ENCODE measurements at places on chromosomes 7 and 10.
A peak's percentile ranks its signal among the peaks of the same experiment; 100 is the strongest.

GRCh38 chr7:461453-462172 lies 58.0 kb downstream of the PDGFA start:
- DNase-seq, result no peak

DNA sequence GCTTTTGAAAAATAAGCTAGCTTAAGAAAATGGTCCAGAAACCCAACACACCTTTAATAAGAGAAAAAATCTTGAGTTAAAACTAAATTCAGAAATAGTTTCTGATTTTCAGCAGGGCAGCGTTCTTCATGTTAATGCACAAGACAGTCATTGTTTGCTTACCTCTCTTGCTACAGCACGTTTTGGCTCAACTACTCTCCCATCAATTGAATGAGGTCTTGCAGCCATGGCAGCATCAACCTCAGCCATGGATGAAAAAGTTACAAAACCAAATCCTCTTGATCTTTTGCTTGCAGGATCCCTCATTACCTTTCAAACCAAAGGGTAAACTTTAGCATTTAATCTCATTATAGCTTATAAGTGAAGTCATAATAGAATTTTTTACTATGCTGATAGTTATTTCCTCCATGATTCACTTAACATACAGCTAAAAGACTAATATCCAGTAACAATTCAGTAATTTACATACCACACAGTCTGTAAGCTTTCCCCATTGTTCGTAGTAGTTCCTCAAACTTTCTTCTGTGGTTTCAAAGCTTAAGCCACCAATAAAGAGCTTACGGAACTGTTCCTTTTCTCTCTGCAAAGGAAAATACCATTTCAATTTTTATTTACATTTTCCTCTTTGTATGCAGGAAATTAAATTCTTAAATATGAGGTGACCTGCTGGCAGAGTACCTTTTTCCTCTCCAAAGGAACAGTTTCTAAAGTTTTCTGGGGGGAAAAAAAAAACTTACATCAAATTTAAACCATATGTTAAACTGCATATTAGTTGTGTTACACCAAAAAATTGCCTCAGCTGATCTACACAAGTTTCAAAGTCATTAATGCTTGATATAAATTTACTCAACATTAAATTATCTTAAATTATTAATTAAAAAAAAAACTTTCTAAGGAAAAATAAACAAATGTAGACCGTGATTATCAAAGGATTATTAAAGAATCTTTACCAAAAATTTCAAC lies 3.1 kb downstream of the HNRNPA2B1 start:
- no peak for DNase-seq

DNA sequence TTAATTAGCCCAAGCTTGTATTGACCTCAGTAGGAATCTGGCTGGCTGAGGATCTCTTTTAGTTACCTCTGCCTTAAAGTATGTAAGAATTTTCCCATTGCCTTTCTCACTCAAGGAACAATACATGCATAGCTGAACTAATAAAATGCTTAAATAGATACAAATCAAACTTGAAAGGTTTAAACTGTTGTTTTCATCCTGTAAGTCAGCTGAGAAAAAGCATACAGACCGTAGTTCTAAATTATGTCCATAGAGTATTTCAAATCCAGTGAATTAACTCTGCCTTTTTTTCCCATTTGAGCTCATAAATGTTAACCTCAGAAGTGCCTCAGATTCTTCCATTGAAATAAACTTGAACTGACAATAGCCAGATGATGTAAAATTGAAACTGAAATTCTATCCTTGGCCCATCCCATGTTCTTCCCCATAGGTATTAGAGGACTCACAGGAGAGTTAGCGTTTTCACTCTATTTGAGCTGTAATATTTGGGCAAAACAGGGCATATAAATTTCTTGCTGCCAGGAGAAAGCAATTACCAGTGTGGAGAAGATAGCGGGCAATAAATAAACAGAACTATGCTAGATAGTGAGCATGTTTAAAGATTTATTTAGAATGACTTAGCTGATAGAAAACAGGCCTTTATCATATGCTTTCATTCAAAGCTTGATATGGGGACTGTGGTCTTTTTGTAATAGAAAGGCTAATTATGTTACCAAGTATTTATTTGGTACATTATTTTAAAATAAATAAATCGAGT lies 163.7 kb downstream of the WNT2 start:
- DNase-seq, result no peak

DNA sequence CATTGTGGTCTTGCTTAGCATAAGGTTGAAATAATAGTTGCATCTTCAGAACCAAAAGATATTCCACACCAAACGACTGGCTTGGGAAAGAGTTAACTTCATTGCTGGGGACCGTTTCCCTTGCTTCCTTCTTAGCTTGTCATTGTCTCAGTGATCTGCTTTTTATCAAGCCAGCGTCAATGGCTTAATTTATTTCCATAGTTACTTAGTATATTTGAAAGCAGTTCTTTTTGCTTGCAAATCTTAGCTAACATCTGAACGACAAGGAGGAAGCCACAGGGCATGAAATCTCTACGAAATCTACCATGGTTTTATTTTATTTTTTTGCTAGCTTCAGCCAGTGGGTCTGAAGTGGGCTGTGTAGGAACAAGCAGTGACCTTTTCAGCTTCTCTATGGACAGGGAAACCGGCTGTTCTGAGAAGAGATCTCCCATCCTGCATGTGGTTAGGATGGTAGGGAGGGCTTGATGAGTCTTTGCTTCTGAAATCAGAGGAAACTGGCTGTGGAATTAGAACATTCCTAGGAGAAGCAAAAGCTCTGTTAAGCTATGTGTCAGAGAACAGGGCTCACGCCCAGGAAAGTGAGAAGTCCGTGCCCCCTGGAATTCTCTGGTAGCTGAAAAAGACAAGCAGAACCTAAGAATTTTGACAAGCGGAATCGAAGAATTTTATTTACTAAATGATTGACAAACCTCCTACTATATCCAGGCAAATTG lies 8.0 kb downstream of the SLC18A2 start:
- no peak for DNase-seq

- no peak for DNase-seq
These were observed 111.1 kb upstream of the NPY start for GRCh38 chr7:24172856-24173255.

- no peak for DNase-seq
These were observed 99.9 kb downstream of the TRIL start for GRCh38 chr7:28858206-28858605.

DNA sequence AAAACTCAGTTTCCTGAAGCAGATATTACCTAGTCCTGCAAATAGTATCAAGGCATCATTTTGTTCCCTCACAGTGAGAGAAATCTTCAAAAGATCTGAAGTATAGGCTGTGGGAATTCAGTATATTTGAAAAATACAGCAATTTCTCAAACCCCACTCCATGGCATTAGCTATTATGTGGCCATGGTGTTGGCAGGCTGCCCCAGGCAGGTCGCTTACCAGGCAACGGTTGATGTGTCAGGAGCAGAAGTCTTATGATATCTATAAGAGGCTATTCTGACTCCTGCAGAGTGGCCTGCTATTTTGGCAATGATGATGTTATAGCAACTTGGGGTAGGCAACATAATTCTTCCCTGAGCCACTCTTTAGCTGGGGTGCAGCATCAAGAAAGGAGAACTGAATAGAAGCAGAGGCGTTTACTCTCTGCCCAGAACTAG lies 187.9 kb downstream of the PLXDC2 start:
- DNase-seq, result no peak

- DNase-seq, result no peak
These were observed 13.9 kb upstream of the SH2D4B start for GRCh38 chr10:80523773-80524172.

DNA sequence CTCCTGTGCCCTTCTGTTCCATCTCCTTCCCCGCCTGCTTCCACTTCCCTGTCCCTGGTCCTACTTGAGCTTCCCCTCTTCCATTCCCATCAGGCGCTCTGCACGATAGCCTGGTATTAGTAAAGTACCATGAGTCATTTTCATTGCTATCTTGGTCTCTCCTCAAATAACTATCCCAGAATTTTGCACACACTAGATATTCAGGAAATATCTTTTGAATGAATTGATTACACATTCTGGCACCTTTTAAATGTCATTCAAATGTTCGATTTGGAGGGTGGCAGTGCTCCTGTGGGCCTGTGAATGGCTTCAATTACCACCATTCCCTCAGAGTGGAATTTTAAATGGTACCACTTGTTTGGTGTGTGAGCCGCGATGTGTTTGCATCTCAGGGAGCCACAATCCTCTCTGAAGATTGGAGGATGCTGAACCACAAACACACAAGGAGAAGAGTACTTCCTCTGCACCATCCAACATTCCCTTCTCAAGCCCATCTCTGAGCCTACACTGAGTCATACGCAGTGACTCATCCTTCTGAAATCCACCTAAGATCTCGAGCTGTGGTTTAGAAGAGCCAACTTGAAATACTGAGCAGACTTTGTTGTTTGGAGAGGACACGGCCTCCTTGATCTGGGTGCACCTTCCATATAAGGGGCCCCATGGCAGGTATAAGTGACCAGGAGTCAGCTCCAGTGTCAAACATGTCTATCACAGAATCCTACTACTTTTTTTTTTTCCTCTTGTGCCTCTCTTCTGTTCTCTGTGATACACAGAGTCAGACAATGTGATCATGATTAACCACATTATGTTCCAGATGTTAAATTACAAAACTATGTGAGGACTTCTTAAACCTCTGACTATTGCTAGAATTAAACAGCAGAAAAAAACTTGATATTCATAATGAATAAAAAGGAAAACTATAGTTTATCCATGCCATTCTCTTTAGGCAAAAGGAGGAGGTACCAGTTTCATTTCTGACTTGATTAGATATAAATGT lies 81.9 kb downstream of the BMPER start:
- DNase-seq, result no peak

DNA sequence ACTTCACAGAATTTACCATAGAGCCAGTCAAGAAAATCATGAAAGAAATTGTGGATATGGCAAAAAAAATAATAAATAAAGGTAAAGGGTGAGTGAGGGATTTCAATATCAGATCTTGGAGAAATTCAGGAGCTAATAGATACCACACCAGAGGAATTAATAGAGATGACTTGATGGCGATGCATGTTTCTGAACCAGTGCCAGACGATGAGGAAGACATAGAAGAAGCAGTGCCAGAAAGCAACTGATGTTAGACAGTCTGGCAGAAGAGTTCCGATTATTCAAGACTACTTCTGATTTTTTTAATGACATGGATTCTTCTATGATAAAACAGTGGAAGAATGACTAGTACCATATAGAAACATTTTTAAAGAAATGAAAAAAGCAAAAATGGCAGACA lies 314.7 kb downstream of the BICC1 start:
- no peak for DNase-seq

DNA sequence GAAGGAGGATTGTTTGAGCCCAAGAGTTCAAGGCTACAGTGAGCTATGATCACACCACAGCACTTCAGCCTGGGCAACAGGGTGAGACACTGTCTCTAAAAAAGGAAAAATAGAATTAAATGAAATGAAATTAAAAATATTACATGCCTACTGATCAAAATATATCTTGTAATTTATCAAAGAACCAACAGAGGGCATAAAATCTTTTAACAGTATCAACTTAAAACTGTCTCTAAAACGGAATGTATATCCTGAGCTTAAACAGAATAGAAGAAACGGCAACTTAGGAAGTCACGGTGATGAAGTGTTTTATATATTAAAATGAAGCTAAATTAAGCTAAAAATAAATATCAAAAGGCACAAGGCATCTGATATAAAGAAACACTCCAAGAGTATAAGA lies 78.8 kb downstream of the MTPAP start:
- DNase-seq, result no peak

GRCh38 chr7:100170101-100170897 lies 1.9 kb upstream of the GAL3ST4 start:
- no peak for DNase-seq

GRCh38 chr10:2106641-2107040 lies 369.3 kb upstream of the ADARB2 start:
- no peak for DNase-seq

DNA sequence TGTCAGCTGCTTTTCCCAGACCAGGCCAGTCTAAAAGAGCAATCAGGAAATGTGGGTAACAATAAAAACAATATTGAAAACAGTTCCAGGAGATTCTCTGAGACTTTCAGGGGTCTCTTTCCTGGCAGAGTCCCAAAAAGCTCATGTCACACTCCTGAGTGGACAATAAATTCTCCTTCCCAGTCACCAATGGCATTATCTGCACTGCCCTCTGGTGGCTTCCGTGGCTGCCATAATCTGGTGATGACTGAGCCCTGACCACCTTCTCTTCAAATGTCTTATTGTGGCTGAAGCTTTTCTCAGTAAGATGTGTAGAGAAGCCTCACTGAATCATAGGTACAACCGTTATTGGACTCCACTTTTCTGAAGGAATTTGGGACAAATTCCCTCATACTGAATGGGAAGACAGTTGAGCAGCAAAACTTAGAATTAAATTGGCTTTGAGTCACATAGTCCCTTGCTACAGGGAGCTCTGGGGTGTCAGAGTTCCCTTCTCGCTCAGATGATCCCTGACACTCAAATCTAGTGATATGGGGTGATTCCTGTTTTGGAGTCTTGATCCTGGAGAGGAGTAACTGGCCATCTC lies 24.4 kb upstream of the ASAH2 start:
- DNase-seq, result peak; percentile 5

- DNase-seq, result no peak
These were observed 17.6 kb upstream of the IMPDH1 start for GRCh38 chr7:128427289-128427891.

DNA sequence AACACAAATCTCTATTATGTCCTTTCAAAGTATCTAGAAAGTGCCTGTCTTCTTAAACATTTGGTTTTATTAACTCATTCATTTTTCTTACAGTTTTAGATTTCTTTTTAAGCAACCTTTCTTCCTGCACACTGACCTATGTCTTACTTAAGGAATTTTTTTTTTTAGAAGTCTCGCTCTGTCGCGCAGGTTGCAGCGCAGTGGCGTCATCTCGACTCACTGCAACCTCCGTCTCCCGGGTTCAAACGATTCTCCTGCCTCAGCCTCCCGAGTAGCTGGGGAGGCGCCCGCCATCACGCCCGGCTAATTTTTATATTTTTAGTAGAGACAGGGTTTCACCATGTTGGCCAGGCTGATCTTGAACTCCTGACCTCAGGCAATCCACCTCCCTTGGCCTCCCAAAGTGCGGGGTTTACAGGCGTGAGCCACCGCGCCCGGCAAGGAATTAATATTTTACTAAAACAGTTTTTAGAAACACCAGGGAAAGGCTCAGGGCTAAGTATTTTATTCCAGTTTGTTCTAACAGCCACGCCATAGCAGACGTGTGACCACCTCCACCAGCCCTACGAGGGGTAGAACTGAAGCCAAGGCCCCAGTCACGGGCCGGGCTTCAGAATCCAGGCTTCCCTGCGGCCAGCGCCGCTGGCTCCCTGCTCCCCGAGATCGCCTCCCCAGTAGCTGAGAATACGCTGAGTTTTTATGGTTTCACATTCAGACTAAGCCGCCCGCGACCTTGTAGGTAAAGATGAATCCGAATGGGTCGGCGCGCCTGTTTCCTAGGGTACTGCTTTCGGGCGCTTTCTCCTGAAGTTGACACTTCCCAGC lies 941 bp upstream of the LUC7L2 start:
- DNase-seq, result peak; percentile 18

- no peak for DNase-seq
These were observed 42.2 kb downstream of the BMPR1A start for GRCh38 chr10:86798611-86799010.

Data from stimulated activated CD4-positive, alpha-beta T cell treated with anti-CD3 and anti-CD28 coated beads, Interleukin-12 subunit alpha, Interleukin-12 subunit beta, amount 100 ng/mL, for 24 hours (primary cell).